ENCODE measurements at places on chromosomes 5 and 9.

GRCh38 chr9:122939601-122940000 lies 1.2 kb upstream of the RABGAP1 start:
- DNase-seq: no peak

DNA sequence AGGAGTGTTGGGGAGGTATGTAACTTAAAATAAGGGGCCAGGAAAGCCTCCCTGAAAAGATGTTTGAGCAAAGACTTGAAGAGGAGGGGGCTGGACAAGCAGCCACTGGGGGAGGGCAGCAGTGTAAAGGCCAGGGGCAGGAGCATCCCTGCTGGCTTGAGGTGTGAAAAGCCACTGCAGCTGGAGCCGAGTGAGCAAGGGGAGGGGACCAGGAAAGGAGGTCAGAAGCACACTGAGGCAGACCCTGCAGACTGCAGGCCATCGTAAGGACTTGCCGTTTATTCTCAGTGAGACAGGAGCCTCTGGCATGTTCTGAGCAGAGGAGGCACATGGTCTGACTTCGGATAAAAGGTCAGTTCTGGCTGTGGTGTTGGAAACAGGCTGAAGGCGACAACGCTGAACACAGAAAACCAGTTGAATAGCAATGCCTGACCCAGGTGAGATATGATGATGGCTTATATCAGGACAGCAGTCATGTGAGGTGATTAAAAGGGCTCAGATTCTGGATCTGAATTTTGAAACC lies 10.2 kb upstream of the ERGIC1 start:
- DNase-seq: no peak

GRCh38 chr5:102792705-102793104 lies 37.6 kb downstream of the PAM start:
- peak; percentile 56 for DNase-seq

DNA sequence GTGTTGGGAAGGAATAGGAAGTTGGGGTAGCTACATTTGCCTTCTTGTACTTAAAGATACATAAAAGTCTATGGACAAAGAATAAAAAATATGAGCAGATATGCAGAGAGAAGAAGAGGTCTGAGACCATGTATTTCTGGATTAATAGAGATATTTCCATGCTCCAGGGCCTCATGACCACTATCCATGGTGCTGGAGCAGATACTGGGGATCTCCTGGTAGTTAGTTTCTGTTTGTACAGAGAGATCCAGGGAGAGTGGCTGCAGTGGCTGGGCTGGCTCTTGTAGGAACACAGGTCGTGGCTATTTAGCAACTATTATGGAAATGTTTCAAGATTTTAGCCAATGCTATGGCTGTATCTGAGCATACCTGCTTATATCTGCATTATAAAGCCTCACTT lies 184.2 kb upstream of the TMEM161B start:
- no peak for DNase-seq

All from SW480 (cell line).